Choroid plexus epithelial cell (primary cell): ENCODE measurements at places on chromosomes 5 and 9.

- no peak for DNase-seq
These were observed 30.0 kb downstream of the PLPP7 start for GRCh38 chr9:131319486-131319885.

- peak; percentile 97 for DNase-seq
These were observed 115.4 kb downstream of the RGS3 start for GRCh38 chr9:113578882-113579282.

DNA sequence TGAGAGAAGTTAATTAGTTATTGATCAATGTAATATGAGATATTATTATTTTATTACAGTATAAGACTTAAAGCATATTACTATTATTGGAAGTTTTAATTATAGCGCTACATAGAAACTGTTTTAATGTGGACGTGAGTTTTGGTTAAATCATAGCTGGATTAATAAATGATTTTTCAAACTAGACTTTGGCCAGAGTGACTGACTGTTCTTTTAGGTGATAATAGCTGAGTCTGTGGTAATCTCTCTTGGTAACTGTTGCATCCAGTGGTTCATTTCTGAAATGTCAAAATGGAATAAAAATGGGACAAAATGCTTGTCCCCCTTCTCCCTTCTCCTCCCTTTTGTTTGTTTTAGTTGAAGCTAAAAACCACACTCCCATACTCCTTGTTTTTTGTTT lies 28.1 kb downstream of the ANKHD1 start:
- no peak for DNase-seq

DNA sequence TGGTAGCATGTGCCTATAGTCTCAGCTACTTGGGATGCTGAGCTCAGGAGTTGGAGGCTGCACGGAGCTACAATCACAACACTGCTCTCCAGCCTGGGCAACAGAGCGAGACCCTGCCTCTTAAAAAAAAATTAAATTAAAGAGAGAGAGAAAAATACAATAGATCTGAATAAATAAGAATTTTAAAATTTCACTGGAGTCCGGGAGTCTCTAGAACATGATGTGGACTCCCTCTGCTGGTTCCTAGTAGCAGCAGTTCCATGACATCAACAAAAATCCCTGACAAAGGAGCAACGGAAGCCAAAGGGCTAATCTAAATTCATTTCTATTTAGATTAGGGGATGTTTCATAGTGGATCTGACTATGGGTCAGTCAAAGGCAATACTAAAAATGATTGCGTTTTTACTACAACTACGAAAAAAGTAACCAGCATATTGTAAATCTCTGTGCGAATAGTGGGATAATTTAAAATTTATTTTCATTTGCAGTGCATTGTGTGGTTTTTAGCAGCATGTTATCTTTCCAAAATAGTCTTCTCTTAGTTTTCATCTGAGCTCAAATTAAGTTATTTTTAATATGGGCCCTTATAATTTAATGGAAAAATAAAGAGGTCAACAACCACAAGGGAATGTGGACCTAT lies 6.7 kb downstream of the INIP start:
- DNase-seq = peak; percentile 76

GRCh38 chr5:109706095-109706494 lies 16.4 kb downstream of the MAN2A1 start:
- DNase-seq = no peak

- no peak for DNase-seq
These were observed 136.3 kb downstream of the MED27 start for GRCh38 chr9:131943351-131943841.

DNA sequence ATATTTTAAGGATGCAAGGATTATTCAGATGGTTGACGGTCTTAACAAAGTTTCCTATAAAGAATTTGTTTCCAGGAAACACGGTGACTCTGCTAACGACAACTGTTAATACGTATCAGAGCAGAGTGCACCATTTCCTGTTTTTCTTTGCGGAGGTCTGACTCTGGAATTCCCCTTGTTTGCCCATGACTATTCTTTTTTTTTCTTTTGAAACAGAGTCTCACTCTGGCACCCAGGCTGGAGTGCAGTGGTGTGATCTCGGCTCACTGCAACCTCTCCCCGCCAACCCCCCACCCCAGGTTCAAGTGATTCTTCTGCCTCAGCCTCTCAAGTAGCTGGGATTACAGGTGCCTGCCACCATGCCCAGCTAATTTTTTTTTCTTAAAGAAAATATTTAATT lies 115.9 kb downstream of the CDC42SE2 start:
- peak; percentile 91 for DNase-seq

GRCh38 chr9:117487555-117488175 lies 72.8 kb upstream of the ASTN2 start:
- DNase-seq = peak; percentile 66

GRCh38 chr5:60943624-60944023 lies 1.2 kb downstream of the ERCC8 start:
- no peak for DNase-seq

DNA sequence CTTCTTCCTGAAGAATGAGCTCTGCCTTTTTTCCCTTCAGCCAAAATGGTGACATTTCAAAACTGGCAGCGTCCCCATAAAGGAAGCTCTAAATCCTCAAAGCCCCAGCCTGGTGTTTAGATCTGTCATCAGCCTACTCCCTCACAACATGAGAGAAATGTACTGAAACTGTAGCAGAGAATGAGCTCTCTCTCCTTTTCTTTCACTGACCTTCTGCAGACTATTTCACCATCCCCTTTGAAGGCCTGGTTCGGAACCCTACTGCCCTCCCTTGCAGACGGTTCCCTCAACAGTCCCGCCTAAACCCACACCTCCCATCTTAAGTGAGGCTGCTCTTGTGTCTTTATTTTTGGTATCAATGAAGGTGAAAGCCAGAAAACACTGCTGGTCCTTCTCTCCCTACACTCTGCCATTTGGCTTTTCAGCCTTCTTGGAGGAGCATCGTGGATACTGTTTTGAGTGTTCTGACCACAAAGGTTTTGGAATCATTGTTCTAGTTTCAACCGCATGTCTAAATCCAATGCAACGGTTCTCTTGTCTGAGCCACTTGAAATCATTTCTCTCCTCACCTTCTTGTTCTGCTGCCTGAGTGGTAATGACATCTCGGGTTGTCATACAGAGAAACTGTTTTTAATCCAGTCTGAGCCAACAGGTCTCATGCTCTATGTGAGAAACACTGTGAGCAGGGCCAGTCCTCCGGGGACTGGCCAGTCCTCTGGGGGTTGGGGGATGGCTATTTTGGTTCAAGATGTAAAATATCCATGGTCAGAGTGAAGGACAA lies 39.0 kb downstream of the ITK start:
- DNase-seq = no peak

GRCh38 chr9:96618209-96619123 lies 1.2 kb downstream of the CDC14B start:
- DNase-seq = peak; percentile 57

DNA sequence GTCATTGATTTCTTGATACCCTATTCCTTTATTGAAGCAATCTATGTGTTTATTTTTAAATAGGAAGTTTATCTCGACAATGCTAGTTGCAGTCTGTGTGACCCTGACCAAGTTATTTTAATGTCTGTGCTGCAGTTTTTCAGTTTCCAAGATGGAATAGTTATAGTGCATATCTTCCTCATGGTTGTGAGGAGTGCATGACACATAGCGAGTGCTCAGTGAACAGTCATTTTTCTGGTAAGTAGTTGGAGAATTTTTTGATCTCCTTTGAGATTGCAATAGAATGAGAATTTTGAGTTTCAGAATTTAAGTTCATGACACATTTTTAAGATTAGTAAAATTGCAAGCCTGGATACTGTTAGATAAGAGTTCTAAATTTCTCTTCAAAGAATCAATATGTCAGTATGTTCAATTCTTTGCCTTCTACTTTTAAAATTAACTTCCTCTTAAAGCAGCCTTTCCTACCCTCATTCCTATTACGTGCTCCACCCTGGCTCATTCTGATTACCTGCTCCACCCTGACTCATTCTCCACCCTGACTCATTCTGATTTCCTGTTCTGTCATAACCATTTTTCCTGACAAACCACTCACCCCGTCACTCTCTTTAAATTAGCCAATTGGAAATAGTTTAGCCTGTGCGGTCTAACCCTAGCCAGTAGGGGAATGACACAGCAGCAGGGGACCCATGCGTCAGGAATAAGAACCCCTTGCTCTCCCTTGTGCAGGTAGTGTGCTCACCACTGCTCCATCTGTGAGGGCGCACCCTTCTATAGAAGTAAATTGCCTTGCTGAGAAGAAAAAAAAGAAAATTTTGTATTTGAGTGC lies 30.7 kb downstream of the SPIN1 start:
- DNase-seq = no peak

DNA sequence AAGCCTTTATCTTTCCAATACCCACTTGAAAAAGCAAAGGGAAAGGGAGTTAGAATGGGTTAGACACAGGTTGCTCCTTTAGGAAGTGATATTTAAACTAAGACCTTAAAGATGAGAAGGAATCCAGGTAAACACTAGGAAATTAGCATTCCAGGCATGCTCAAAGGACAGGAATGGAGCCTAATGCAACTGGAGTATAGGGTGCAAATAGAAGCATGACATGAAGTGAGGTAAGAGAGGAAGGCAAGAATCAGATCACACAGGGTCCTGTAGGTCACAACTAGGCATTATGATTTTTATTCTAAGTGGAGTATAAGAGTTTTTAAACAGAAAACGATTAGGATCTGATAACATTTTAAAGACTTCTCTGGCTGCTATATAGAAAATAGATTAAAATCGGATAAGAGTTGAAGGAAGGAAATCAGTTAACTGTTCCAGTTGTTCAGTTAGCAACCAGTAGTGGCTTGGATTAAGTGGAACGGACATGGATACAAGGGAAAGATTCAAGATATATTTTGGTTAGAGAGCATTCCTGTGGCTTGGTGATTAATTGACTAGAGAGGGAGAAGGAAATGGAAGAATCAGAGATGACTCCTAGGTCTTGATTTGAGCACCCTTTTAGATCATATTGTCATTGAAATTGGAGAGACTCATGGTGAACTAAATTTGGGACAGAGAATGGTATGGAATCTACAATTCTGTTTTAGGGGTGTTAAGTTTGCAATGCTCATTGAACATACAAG lies 95.9 kb downstream of the FBXO4 start:
- no peak for DNase-seq

DNA sequence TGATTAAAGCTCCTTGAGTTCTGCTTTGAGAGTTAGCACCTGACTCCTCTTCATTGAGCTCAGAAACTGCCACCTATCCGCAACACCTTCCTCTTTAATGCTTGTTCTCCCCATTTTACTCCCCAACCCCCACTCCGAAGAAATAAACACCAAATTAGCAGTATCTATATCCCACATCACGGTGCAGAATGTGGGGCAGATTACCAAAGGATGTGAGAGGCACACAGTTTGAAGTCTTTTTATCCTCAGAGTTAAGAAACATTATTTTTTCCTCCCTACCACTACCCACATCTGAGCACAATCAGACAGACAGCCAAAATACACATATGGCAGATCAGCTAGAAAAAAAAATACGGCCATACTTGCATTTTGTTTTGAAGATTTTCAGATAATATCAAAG lies 26.1 kb upstream of the IL7R start:
- DNase-seq = no peak

DNA sequence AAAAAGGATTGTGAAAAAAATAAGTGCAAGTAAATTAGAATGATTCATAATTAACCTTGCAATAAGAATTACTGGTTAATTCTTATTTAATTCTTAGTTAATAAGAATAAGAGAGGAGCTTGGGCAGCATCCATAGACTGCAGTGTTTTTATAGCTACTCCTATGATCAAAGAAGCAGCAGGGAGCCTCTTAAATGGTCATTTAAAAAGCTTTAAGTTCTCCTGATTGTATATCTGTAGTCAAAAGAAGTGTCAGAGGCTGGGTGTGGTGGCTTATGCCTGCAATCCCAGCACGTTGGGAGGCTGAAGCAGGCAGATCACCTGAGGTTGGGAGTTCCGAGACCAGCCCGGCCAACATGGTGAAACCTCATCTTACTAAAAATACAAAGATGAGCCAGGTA lies 14.4 kb downstream of the ACER2 start:
- DNase-seq = no peak

DNA sequence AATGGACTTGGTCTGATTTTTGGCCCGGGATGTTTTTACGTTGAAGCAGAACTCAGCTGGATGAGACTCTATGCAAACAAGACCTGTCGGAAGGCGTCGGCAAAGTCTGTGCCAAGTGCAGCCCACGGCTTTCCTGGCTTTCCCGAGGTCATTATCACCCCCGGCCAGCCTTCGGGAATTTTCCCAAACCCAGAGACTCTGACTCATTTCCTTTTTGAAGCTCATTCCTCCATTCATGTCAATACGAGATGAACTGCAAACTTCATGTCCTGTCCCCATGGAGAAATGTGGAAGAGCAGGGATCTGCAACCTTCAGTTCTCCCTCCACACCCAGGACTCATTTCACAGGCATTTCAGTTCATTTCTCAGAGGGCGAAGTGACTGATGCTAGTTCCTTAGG lies 95.3 kb downstream of the IRX2 start:
- DNase-seq = no peak

GRCh38 chr5:36417668-36418067 lies 116.0 kb upstream of the RANBP3L start:
- no peak for DNase-seq

DNA sequence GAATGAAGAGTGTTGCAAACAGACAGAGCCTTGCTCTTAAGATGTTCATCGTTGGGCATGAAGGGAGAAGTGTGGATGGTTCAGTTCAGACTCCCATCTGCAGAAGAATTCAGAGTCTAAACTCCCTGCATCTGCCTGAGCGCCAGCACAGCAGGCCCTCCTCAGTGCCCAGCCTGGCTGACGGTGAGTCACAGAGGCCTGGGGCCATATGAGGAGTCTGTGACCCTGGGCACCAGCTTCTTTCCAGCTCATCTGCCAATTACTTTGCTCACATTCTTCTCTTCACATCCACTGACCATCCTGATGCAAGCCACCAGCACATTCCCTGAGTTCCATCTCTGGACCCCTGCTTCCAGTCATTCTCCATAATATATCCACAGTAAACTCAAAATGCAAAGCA lies 401.1 kb upstream of the TRPC7 start:
- DNase-seq = peak; percentile 30

DNA sequence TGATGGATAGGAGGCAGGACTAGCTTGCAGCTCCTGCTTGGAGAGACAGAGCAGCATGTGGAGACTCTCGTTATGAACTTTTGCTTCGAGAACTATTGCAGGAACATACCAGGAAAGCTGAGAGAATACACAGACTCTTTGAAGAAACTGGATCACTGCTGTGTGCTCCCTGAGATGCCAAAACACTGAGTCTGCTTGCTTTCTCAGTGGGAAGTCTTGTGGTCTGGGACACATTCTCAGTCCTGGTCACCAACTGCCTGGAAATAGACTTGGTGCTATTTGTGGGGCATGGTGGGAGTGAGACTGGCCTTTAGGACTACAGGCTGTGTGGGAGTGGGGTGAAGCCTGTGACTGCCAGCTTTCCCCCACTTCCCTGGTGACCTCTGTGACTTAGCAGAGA lies 252.6 kb downstream of the MED10 start:
- peak; percentile 81 for DNase-seq

GRCh38 chr5:56257010-56257409 lies 23.9 kb upstream of the ANKRD55 start:
- no peak for DNase-seq
